ENCODE measurements at places on chromosomes 11 and 22. TPM values are rescaled to one million over a fixed set of nuclear protein-coding genes. Genes with fewer than 3 reads are reported as not detected.

PIWIL4 gene
- 0.98 TPM for polyA plus RNA-seq

SGSM1 gene
- polyA plus RNA-seq: not detected

UBQLN3 gene
- not detected for polyA plus RNA-seq

GNG3 gene
- 0.23 TPM for polyA plus RNA-seq

DNA sequence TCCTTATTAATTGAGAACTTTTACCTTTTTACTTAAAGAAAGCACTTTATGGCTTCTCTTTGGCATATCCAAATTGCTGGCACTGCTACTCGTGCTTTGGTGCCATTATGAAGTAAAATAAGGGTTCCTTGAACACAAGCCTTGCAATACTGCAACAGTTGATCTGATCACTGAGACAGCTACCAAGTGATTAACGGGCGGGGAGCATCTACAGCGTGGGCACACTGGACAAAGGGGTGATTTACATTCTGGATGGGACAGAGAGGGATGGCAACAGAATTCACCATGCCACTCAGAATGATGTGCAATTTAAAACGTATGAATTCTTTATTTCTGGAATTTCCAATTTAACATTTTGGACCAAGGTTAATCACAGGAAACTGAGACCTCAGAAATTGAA, 7.7 kb downstream of the CHRDL2 start:
- DNase-seq: no peak

- DNase-seq: no peak
These were observed 21.0 kb upstream of the MYEOV start for GRCh38 chr11:69272831-69273485.

GRCh38 chr11:38824573-38824972, 2226.5 kb upstream of the RAG2 start:
- no peak for DNase-seq

GRCh38 chr11:2380807-2381350, 3.8 kb downstream of the CD81 start:
- DNase-seq: peak; percentile 80

DNA sequence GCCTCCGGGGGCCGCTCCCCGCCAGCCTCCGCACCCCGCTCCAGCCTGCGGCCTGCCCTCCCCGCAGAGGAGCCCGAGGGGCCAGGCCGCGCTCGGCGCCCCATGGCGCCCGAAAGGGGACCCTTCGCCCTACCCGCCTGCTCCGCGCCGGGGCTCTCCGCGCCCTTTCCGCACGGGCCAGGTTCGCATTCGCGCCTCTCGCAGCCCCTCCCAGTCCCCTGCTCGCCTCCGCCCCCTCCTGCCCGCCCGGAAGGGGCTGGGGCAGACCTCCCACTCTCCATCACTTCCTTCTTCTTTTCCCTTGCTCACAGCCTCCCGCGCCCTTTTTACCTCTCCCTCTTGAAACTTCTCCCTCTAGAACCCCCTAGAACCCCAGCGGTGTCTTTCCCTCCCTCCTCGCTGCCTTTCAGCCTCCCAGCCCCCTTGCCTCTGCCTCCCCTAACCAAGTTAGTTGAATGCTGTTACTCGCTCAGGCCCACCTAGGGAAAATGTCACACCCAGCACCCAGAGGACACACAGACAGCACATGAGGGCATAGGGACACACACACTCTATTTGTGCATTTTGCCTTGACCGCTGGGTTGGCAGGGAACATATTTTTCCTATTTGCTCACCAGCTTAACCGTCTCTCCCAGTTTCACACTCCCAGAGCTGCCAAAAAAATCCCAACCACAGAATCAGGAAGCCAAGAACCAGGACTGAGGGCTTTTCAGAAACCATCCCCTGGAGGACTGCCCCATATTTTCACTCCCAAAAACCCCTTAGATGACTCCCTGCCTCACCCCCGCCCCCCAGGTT, at the start of gene SLC43A3:
SLC43A3 (minus strand) TSS at position 193 of the 798 bp plus-strand sequence. CDS start 949 bp downstream, outside the sequence.
- peak; percentile 76 for DNase-seq

DNA sequence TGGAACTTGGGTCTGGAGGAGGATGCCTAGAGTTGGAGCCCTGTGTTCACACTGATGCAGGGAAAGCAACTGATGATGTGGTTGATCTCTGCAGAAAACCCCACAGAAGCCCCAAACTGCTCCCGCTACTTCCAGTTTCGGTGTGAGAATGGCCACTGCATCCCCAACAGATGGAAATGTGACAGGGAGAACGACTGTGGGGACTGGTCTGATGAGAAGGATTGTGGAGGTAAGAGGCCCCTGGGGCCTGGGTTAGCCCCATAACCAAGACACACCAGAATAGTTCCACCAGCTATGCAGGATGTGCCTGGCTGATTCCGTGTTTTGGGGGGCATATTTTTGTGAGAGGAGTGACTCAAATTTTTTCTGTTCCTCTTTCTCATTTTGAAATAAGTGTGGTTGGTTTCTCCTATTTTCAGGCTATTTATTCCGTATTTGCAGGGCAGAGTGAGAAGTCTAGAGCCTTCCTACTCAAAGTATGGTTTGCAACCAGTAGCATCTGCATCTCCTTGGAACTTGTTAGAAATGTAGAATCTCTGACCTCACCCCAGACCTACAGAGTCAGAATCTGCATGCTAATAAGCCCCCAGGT, 137.3 kb upstream of the SORL1-AS1 start:
- peak; percentile 68 for DNase-seq

GRCh38 chr11:118304568-118305248, at the start of gene CD3E:
TSS of gene CD3E (plus strand) at chr11:118304730. CDS start at chr11:118304953, 223 bp downstream.
- DNase-seq: no peak

DNA sequence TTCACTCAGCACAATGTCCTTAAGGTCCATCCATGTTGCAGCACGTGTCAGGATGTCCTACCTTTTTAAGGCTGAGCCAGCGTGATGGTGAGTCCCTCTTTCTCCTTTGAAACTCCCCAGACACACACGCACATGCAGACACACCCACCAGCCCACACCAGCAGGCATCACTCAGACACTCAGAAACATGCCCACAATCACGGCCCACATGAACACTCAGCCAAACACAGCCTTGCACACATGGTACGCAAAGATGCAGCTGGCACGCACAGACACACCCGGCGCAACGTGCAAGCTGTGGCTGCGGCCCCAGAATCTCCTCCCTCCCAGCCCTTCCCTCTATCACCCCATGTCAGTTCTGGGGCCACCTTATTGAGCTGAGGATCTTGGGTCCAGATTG, 8.0 kb downstream of the FADS3 start:
- DNase-seq: no peak

DNA sequence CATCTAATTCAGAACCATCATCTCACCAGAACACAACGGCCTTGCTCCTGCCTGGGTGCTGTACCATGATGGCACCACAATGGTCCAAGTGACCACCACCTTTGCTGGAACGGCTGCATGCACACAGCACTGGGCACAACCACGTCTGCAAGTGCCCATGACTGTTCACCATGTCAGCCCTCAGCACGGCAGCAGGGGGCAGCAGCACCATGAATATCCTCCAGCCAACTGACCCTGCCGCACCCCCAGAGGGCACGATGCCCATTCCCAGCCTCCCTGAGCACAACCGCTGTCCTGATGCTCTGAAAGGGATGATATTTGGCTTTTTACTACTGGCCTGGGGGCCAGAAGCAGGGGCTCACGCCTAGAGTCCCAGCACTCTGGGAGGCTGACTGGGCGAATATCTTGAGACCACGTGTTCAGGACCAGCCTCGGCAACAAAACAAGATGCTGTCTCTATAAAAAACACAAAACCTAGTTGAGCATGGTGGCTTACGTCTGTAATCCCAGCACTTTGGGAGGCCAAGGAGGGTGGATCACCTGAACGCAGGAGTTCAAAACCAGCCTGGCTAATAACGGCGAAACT, 25.7 kb downstream of the DRD4 start:
- DNase-seq: peak; percentile 48
